ENCODE measurements at places on chromosomes 13 and 19.

GRCh38 chr19:19966862-19967261 lies 66.1 kb downstream of the ZNF93 start:
- no peak for DNase-seq

- DNase-seq, result no peak
These were observed 405.2 kb upstream of the PRR20A start for GRCh38 chr13:56735537-56735942.

GRCh38 chr19:53892981-53893325 lies 11.0 kb downstream of the PRKCG start:
- no peak for DNase-seq

GRCh38 chr19:19944583-19944880 lies 43.8 kb downstream of the ZNF93 start:
- DNase-seq, result no peak

GRCh38 chr13:106329941-106330340 lies 205.5 kb downstream of the EFNB2 start:
- no peak for DNase-seq

DNA sequence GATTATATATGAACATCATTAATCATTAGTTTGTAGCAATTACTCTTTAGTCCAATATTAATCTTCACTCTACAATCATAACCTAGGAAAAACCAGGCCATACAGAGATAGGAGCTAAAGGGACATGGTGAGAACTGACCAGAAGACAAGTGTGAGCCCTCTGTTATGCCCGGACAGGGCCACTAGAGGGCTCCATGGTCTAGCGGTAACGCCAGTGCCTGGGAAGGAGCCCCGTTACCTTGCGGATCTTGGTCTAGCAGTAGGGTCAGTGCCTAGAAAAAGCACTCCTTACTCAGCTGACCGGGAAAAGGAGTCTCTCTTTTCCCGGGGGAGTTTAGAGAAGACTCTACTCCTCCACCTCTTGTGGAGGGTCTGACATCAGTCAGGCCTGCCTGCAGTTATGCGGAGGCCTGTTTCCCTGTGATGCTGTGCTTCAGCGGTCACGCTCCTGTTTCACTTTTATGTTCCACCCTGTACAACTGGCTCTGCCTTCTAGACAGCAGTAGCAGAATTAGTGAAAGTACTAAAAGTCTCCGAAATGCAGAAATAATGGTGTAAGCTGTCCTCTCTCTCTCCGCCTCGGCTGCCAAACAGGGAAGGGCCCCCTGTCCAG lies 13.8 kb downstream of the OR7D4 start:
- no peak for DNase-seq

DNA sequence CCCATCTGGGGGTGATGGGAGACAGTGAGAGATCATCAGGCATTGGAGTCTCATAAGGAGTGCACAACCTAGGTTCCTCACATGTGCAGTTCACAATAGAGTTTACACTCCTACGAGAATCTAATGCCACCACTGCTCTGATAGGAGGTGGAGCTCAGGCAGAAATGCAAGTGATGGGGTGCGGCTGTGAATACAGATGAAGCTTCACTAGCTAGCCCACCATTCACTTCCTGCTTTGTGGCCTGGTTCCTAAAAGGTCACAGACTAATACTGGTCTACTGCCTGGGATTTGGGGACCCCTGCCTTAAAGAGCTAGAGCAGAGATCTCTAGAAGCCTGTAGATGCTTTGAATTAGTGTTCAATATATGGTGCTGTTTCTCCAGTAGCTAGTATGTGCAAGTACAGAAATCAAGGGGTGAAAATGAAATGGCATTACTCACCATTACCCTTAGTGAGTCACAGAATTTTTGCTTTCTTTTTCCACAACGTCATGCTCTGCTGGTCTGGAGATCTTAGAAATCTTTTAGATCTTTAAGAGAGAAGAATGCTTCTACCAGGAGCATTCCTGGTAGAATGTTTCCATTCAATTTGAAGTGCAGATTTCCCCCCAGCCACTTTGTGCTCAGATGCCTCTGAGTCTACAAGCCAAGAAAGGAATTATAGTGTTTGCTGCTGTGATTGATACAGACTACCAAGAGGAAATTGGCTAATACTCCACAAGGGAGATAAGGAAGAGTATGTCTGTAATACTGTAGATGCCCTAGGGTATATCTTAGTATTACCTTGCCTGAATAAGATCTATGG lies 2301.2 kb downstream of the PCDH9 start:
- DNase-seq, result no peak

GRCh38 chr19:33545217-33545981 lies 23.8 kb upstream of the PEPD start:
- no peak for DNase-seq

DNA sequence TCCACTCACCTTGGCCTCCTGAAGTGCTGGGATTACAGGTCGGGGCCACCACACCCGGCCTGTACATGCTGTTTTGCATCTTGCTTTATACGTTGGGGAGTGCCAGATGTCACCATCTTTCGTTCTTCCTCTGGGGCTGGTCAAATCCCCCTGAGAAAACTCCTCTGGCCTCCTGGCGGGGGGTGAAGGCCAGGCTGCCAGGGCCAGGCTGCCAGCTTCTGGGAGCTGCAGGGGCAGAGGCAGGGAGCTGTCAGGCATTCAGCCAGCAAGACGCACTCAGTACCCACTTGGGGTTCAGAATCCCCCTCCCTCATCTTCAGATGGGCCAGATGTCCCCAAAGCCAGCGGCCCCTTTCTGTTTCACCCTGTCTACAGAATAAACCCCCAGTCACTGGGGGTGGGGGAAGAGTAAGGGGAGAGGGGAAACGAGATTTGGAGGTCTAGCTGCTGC lies 16.1 kb downstream of the ZSWIM9 start:
- no peak for DNase-seq

GRCh38 chr19:49014123-49014869 lies 2.6 kb downstream of the LHB start:
- no peak for DNase-seq

- no peak for DNase-seq
These were observed 30.8 kb downstream of the CCNE1 start for GRCh38 chr19:29842471-29843179.

GRCh38 chr19:20051841-20052768 lies 12.8 kb upstream of the ZNF682 start:
- DNase-seq, result peak; percentile 69
